KG1 (cell line): ENCODE measurements at places on chromosomes 2 and 18.

GRCh38 chr2:10161961-10162441 is 39.5 kb downstream of the RRM2 start:
- no peak for DNase-seq

DNA sequence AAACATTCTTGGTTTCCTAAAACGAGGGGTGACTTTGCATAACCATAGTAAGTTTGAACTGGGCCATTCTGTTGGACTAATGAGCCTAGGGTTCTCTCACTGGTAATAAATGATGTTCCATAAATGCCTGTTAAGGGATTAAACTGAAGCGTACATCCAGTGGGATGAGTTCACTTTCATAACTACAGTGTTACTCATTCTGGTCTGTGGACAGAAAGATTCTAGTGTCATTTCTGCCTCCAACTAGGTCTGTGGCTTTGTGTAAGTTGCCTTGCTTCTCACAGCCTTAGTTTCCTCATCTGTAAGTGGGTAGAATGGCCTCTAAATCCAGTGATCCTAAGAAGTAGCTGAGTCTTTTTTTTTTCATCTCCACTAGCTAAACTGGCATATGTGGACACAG is 1860.6 kb upstream of the PIK3C3 start:
- no peak for DNase-seq

DNA sequence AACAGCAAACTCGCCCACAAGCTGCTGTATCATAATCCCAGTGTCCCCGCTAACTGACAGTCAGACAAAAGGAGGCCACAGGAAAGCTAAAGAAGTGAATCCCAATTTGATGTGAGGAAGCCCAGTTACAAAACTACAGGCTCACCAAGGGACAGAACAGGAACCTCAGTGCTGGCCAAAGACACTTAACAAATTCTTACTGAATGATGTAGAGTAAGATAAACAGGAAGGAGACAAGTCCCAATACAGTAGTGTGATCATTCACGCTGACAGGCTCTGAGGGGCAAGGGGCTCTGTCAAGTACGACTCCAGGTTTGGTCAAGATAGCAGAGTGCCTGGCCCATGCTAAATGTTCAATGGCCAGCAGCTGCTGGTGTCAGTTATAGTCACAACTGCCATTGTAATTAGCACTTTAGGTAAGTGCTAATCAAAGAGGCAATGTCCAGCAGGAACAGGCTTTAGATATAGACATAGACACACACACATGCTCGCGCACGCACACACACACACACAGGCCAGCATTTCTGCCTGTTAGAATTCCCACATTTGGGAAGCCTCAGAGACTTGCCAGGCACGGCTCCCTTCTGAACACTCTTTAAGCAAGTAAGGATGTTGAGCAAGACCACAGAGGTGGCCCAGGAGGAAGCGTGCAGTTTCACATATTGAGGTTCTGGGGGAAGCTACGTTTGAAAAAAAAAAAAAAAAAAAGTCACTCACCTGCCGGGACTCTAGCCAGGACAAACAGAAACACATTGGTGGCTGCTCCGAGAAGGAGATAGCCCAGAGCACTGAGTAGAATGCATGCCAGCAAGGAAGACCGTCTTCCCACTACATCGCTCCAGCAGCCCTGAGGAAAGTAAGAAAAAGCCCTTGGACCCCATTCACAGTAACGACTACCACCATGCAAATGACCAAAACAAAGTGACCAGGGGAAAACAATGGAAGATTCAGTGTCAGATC is 35.4 kb upstream of the TMEM182 start:
- DNase-seq, result no peak

- no peak for DNase-seq
These were observed 1.3 kb downstream of the MAPRE2 start for GRCh38 chr18:35042389-35043071.

- DNase-seq, result no peak
These were observed 17.7 kb downstream of the ST6GAL2 start for GRCh38 chr2:106868275-106868674.

GRCh38 chr2:213834331-213834730 is 550.1 kb downstream of the SPAG16 start:
- DNase-seq, result no peak

- no peak for DNase-seq
These were observed 261.1 kb upstream of the RAB12 start for GRCh38 chr18:8348051-8348720.

DNA sequence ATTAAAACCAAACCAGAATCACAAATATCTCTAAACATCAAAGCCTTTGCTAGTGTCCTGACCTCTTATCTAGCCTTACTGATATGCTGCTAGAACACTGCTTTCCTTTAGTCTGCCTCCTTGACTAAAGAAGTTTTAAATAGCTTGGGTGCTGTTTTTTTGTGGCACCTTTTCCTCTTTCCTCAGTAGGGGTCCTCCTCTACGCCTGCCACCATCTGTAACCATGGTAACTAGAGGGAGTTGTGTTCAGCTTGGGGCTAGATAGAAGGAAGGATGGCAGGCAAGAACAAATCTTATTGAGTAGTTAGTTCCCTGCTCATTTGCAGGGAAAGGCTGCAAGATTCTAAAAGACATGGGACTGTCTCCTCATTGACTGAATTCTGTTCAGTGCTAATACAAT is 86.0 kb downstream of the TAF4B start:
- DNase-seq, result no peak

DNA sequence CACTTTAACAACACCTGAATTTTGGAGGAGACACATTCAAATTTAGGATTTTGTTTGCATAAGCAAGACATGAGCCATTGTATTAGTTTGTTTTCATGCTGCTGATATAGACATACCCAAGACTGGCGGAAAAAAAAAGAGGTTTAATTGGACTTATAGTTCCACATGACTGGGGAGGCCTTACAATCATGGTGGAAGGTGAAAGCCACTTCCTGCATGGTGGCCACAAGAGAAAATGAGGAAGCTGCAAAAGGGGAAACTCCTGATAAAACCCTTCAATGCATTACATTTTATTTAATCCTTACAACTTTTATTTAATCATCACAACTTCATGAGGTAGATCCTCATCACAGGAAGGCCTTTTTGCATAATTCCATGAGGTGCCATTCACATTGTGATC is 242.0 kb upstream of the STON1 start:
- peak; percentile 72 for DNase-seq

DNA sequence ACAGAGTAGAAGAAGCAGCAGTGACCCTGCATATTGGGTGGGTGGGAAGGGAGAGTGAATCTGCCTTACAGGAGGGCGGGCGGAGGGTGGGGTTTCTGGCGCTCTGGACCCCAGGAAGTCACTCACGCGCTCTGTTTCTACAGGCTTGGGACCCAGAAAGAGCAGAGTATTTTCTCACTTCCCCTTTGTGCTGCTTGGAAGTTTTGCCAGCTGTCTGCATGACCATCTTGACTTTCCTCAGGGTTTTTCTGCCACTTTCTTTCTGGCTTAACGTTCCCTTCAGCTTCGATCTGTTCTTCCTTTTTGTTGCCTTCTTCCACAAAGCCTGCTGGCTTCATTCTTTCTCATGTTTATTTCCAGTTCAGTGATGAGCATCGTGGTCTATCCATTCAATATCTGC is 383.1 kb downstream of the GALR1 start:
- no peak for DNase-seq

GRCh38 chr2:233053928-233054784 is 6.0 kb upstream of the INPP5D start:
- DNase-seq, result no peak

DNA sequence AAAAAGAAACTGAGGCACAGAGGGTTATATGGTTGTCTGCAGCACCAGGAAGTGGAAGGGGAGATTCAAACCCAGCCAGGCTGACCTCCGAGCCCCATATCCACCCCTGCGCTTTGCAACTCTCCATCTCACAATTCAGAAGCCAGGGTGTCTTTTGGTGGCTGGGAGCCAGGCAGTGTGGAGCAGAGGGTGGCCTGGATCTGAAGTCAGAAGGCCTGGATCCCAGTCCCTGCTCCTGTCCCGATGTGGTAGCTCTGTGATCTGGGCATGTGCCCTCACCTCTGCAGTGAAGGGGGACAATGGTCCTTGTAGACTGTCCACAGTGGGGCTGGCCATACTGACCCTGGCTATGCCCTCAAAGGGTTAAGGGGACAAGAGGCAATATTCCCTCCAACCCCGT is 57.0 kb downstream of the CIB4 start:
- DNase-seq, result no peak

DNA sequence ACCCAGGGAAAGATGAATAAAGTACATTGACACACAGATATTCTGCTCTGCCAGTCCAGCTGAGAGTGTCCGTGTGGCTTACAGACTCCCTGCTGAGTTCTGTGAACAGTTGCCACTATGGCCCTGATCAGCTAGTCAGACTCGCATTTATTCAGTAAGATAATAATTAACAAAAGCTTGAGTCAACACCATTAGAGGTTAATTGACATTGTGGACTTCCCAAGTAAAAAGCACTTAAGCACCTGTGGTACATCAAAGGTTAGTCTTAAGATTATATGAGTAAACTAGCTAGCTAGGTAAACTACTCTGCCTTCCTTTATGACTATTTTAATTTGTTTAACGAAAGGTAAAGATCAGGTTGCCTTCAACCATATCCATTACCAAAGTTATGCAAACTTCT is 33.7 kb downstream of the ANKRD30B start:
- no peak for DNase-seq

DNA sequence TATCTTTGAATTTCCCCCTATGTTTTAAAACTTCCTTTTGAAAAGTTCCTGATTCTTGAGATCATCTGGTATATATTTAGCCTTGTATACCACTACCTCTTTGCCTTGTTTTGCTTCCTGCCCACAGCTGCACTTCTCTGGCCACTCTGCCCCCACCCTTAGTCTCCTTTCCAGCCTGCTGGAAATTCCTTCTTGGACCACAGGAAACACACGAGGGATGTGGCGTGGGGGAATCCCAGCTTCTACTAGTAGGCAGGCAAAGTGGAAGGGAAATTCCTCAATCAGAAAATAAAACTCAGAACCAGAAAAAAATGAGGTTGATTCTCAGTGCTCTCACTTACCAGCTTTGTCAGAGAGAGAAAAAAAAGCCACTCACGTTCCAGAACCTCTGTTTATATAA is 13.4 kb downstream of the IL18RAP start:
- DNase-seq, result no peak

- no peak for DNase-seq
These were observed 94.3 kb upstream of the CELF4 start for GRCh38 chr18:37659906-37660305.

DNA sequence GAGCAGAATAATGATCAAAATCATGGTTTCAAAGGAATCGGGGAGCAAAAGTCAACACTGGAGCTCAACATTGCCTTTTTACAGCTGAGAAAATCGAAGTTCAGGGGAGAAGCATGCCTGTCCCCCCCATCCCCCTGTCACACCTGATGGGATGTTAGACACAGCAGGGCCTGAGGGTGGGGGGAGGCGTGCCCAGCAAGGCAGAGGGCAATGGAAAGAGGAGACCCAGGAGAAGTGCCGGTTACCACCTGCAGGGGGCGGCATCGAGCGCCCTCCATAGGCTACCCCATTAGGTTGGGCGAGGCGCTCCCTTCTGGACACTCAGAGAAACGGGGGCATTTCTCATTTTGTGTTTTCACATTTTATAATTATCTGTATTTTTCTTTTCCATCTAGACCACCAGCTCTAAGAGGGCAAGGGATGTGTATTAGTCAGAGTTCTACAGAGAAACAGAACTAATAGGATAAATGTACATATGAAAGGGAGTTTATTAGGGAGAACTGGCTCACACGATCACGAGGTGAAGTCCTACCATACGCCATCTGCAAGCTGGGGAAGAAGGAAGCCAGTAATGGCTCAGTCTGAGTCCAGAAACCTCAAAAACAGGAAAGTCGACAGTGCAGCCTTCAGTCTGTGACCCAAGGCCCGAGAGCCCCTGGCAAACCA is 271.3 kb downstream of the LRATD1 start:
- DNase-seq, result peak; percentile 76

DNA sequence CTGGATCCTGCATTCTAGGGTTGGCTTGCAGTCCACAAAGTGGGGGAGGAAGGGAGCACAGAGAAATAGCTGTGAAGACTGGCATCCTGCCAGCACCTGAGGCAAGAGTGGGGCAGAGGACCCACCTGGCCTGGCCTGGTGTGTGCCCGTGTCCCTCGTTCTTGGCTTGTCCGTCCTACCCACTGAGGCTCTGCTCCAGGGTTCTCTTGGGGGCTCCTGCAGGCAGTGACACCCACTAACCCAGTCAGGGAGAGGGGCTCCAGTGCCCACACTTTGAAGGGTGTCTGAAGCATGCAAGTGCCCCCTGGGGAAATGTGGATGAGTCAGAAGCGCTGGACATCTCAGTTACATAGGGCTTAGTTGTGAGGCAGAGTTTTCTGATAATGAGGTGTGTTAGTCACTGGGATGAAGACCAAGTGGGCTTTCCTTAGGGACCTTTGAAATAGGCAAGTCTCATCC is 79.4 kb downstream of the SLC4A3 start:
- no peak for DNase-seq

GRCh38 chr2:231785822-231786176 is 446 bp upstream of the COPS7B start:
- no peak for DNase-seq

DNA sequence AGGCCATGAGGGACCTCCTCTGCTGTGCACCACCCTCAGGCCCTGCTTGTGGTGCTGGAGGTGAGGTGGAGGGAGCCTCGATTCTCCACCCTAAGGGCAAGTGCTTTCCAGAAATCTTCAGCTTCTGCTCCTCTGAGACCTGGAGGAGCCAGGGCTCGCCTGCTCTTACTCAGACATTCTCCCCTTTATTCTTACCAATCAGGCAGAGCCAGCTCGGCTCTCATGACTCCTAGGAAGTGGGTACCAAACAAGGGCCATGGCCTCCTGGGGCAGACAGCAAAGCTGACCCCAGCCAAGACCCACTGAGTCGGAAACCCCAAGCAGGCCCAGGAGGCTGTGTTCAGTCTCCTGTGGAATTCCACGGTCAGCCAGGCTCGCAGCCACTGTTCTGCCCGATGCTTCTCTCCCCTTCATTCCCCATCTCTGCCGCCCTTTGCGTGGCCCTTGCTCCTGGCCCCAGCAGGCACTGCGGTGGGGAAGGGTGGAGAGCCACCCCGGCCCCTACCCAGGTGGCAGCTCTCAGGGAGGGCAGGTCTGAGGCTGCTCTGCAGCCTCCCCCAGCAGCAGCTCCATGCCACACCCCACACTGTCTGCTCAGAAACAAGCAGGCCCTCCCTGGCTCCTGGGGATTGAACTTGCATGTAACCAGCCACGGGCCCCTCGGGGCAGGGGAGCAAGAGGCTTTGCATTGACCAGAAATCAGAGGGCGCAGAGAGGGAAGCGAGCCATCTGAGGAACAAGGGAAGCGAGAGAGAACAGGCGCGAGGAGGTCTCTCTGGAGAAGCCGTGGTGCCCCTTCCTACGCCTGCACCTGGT is 24.0 kb downstream of the HS1BP3 start:
- DNase-seq, result no peak

GRCh38 chr18:6543330-6543908 is 128.7 kb upstream of the L3MBTL4 start:
- no peak for DNase-seq

GRCh38 chr2:215418064-215418963 is 17.6 kb downstream of the FN1 start:
- DNase-seq, result no peak

DNA sequence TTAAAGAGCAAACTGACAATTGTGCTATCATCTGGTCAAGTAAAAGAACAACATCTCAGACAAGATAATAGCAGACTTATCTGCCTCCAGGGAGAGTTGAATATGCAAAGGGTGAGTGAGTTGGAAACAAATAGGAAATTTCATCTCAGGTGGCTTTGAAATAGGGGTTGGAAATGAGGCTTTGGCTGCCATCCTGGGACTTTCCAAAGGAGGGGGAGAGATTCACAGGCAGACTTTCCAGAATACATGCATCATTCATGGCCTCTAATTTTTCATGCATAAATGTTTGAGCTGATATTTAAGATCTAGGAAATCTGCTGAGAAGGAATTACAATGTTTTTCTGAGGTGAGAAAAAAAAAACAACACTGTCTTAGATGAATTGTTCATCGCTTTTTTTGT is 300.5 kb downstream of the ALK start:
- no peak for DNase-seq
